Endothelial cell (in vitro differentiated cells): ENCODE measurements at places on chromosomes 5 and 9. TPM values are rescaled to one million over a fixed set of nuclear protein-coding genes. Genes with fewer than 3 reads are reported as not detected.

DNA sequence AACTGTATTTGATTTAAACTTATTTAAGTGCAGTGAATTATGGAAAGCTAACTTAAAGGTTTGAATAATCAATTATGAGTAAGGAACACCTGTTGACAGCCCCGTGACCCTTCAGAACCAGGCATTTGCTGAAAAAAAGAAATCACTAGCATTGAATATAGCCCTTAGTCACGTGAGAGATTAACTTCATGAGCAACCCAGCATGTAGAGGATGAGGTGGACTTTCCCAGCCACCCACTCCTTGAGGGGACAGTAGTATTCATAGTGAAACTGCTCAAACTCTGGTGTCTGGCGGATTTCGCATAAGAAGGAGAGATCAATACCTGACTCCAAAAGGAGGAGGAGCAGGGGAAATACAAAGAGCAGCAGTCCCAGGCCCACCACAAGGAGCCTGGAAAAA, 184.8 kb upstream of the RASEF start:
- no peak for DNase-seq
- no peaks in the 10 kb centered on the region for H3K27me3 ChIP-seq
- no peaks in the 10 kb centered on the region for H3K36me3 ChIP-seq
- no peaks in the 10 kb centered on the region for H3K4me1 ChIP-seq
- no peak overlapping the region for H3K27ac ChIP-seq

- peaks cover 8% of the 10 kb centered on the region for H3K36me3 ChIP-seq
- peak; percentile 80 for DNase-seq
- H3K27ac ChIP-seq, result no peak overlapping the region
Observed at GRCh38 chr5:17216176-17216973, 1.1 kb upstream of the BASP1 start.

DNA sequence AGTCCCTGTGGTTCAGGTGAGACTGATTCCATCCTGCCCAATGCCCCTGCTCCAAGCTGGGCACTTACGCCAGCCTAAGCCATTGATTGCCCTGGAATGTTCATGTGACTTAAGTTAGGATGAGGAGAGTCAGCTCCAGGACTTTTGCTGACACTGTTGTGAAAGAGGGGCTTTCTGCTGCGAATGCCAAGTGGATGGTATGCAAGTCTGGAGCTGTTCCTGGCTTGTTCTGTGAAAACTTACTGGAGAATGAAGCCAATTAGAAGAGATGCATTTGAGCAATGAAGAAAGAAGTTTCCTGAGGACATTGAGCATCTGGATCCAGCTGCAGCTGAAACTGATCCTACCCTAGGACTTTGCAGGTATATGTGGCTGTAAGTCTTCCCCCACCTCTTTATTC, 61.2 kb upstream of the ZFR start:
- no peak overlapping the region for H3K27ac ChIP-seq
- H3K4me1 ChIP-seq, result peaks cover 27% of the 10 kb centered on the region
- no peaks in the 10 kb centered on the region for H3K36me3 ChIP-seq

DNA sequence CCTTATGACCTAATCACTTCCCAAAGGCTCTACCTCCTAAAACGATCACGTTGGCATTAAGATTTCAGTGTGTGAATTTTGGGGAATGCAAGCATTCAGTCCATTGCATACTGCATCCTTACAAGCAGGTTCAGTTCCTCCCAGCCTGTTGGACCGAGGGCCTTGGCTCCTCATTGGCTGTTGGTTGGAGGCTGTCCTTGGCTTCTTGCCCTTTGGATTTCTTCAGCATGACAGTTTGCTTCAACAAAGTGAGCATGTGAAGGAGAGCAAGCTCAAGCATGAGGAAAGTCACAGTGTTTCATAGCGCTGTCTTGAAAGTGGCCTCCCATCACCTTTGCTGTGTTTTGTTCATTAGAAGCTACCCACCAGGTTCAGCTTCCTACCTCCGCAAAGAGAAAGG, 109.5 kb downstream of the GADD45G start:
- H3K27ac ChIP-seq, result no peak overlapping the region
- DNase-seq, result no peak
- H3K27me3 ChIP-seq, result peaks cover 3% of the 10 kb centered on the region
- H3K36me3 ChIP-seq, result no peaks in the 10 kb centered on the region
- peaks cover 9% of the 10 kb centered on the region for H3K4me1 ChIP-seq

GRCh38 chr5:128212191-128212806, 128.7 kb downstream of the SLC12A2 start:
- H3K36me3 ChIP-seq, result no peaks in the 10 kb centered on the region
- peaks cover 3% of the 10 kb centered on the region for H3K27me3 ChIP-seq
- no peak overlapping the region for H3K4me3 ChIP-seq
- H3K4me1 ChIP-seq, result no peaks in the 10 kb centered on the region

GRCh38 chr5:173493846-173494245, 122.6 kb downstream of the BOD1 start:
- H3K4me1 ChIP-seq, result no peaks in the 10 kb centered on the region
- no peak overlapping the region for H3K4me3 ChIP-seq
- no peak for DNase-seq
- no peaks in the 10 kb centered on the region for H3K36me3 ChIP-seq
- H3K27ac ChIP-seq, result no peak overlapping the region
- H3K27me3 ChIP-seq, result peaks cover 4% of the 10 kb centered on the region

DNA sequence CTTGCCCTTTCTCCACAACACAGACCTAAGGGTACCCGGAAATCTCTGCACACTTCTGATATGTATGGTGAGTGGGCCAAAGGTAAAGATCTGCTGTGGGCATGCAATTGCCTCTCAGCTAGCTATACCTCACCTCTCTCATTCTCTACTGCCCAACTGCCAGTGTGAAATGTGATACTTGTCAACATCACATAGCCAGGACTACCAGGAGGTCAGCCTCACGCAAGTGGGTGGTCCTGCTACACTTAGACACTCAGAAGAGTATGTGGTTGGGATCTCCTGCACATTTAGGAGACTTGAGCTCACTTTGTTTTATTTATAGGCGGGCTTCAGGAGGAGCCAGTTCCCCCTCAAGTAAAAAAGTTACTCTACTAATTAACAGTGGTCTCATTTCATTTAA, 88.0 kb upstream of the MAN2A1 start:
- H3K27me3 ChIP-seq, result no peaks in the 10 kb centered on the region
- H3K27ac ChIP-seq, result no peak overlapping the region
- no peaks in the 10 kb centered on the region for H3K4me1 ChIP-seq
- no peaks in the 10 kb centered on the region for H3K36me3 ChIP-seq

DNA sequence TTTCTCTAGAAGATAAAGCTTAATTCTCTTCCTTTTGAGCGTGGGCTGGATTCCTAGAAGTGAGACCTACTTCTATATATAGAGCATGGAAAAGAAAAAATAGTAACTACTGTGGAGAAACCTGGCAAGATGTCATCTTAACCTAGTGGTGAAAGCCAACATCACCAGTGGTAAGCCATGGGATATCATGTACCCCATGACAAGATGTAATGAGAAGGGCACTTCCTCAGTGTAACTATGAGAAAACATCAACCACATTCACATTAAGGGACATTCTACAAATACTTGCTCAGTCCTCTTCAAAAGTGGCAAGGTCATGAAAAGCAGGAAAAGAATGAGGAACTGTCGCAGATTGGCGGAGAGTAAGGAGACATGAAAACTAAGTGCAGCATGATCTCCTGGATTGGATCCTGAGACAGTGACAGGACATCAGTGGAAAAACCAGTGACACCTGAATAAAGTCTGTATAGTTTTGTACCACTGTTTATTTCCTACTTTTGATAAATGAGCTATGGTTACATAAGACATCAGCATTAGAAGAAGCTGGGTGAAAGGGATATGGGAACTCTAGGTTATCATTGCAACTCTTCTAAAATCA, 65.4 kb downstream of the PRRC1 start:
- no peaks in the 10 kb centered on the region for H3K27me3 ChIP-seq
- no peaks in the 10 kb centered on the region for H3K36me3 ChIP-seq
- no peaks in the 10 kb centered on the region for H3K4me1 ChIP-seq
- no peak overlapping the region for H3K4me3 ChIP-seq
- DNase-seq, result no peak

DNA sequence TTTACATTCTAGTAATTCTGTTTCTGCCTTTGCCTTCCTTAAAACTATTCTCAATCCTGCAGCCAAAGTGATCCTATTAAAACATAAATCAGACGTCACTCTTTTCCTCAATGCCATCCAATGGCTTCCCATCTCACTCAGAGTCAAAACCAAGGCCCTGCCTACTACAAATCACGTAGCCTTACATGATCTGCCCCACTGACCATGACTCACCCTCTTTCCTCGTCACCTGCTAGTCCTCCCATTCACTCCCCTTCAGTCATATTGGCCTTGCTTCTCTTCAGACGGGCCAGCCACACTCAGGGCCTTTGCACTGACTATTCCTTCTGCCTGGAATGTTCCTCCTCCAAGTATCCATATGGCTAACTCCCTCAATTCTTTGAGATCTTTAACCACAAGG, 39.0 kb upstream of the DMXL1 start:
- DNase-seq, result no peak
- no peaks in the 10 kb centered on the region for H3K27me3 ChIP-seq
- H3K4me3 ChIP-seq, result no peak overlapping the region

- no peak overlapping the region for H3K4me3 ChIP-seq
- no peak overlapping the region for H3K27ac ChIP-seq
- DNase-seq, result no peak
- H3K27me3 ChIP-seq, result peaks cover 2% of the 10 kb centered on the region
Observed at GRCh38 chr9:135359764-135360163, 119.8 kb upstream of the PPP1R26 start.

GRCh38 chr9:98652741-98653140, 56.0 kb downstream of the GABBR2 start:
- H3K4me1 ChIP-seq, result no peaks in the 10 kb centered on the region
- H3K27ac ChIP-seq, result no peak overlapping the region
- H3K36me3 ChIP-seq, result no peaks in the 10 kb centered on the region
- peaks cover 1% of the 10 kb centered on the region for H3K27me3 ChIP-seq

DNA sequence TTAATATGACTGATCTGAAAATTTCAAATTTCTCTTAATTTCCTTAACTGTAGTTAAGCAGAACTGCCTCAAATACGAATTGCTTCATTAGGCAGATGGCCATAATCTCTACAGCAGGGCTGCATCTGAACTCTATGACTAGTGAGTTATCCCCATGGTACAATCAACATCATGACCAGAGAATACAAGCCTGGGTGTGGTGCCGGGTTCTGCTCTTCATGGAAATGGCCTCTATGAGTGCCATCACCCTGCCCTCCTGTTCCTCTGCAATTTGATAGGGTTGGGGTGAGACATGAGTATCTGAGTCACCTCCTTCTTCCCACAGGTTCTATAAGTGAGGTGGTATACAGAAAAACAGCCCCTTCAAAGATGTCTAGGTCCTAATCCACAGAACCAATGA, 235.9 kb downstream of the AP3B1 start:
- DNase-seq, result no peak
- H3K27ac ChIP-seq, result no peak overlapping the region
- H3K4me3 ChIP-seq, result no peak overlapping the region
- H3K4me1 ChIP-seq, result peaks cover 15% of the 10 kb centered on the region

GRCh38 chr5:322281-322941, 897 bp downstream of the AHRR start:
- peaks cover 6% of the 10 kb centered on the region for H3K4me1 ChIP-seq
- DNase-seq, result no peak
- no peak overlapping the region for H3K27ac ChIP-seq
- no peak overlapping the region for H3K4me3 ChIP-seq
- H3K27me3 ChIP-seq, result peaks cover 23% of the 10 kb centered on the region

- no peak for DNase-seq
- no peaks in the 10 kb centered on the region for H3K27me3 ChIP-seq
- H3K27ac ChIP-seq, result no peak overlapping the region
- H3K36me3 ChIP-seq, result no peaks in the 10 kb centered on the region
Observed at GRCh38 chr5:55817030-55817429, 34.1 kb upstream of the IL31RA start.

- no peak overlapping the region for H3K4me3 ChIP-seq
- no peak for DNase-seq
- no peaks in the 10 kb centered on the region for H3K27me3 ChIP-seq
- no peak overlapping the region for H3K27ac ChIP-seq
- no peaks in the 10 kb centered on the region for H3K36me3 ChIP-seq
Observed at GRCh38 chr5:159527546-159528254, 197.4 kb upstream of the IL12B start.

DNA sequence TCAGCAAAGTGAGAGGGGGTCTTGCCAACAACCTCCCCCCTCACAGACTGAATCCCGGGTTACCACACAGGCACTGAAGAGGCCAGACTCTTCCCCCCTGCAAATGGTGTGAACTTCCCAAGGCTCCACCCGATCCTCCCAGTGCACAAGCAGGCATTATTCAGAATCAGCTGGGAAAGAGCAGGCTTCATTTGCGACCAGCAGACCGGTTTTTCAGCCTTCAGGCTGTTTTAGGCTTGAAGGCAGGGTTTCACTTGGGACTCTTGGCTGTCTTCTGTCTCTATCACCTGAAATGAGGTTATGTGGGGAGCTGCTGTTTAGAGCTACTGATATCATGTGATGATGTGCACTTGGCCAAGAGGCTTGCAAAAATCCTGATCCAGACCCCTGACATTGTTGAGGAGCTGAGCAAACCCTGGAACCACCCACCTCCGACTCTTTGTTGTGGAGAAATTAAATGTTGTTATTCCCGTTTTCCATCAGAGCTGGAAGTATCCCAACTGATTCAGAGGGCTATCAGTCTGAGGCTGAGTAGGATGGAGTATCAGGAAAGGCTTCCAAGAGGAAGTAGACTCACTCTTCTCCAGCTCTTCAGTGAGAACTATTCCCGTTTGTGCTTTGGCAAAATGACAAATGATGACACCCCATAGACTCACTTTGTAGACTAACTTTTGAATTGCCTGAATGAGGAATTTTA, 63.3 kb upstream of the ZFR start:
- H3K27ac ChIP-seq, result no peak overlapping the region
- no peak for DNase-seq
- no peak overlapping the region for H3K4me3 ChIP-seq

DNA sequence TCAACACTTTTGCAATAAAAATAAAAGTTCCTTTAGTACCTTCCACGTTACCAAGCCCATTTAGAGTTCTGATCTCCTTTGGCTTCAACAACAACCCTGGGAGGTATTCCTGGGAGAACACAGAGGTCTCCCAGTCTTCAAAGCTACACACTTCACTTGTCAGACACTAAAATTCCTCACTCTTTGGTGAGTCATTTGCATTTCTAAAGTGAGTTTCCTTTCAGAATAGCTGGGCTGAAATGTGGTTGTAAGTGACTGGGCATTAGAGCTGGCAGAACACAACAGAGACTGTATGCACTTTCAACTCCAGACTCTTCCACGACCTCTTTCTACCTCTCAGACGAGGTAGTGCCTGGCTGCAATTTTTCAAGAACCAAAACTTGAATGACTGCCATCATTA, 11.5 kb upstream of the F2RL1 start:
- H3K4me1 ChIP-seq, result peaks cover 39% of the 10 kb centered on the region
- H3K36me3 ChIP-seq, result peaks cover 7% of the 10 kb centered on the region
- no peak overlapping the region for H3K4me3 ChIP-seq
- no peak for DNase-seq
- peak overlapping the region; percentile 65 for H3K27ac ChIP-seq

The SLIT3 gene
- 3.2 TPM for total RNA-seq

The CCDC127 gene
- 8.1 TPM for total RNA-seq

The TLN1 gene
- 370 TPM for total RNA-seq

The SLC36A2 gene
- not detected for total RNA-seq

The PFN3 gene
- total RNA-seq, result not detected

The OGN gene
- not detected for total RNA-seq
